Effector CD8-positive, alpha-beta T cell (primary cell): ENCODE measurements at places on chromosomes 4 and X.

GRCh38 chr4:109798866-109799265, 2.9 kb downstream of the CFI start:
- DNase-seq = no peak

DNA sequence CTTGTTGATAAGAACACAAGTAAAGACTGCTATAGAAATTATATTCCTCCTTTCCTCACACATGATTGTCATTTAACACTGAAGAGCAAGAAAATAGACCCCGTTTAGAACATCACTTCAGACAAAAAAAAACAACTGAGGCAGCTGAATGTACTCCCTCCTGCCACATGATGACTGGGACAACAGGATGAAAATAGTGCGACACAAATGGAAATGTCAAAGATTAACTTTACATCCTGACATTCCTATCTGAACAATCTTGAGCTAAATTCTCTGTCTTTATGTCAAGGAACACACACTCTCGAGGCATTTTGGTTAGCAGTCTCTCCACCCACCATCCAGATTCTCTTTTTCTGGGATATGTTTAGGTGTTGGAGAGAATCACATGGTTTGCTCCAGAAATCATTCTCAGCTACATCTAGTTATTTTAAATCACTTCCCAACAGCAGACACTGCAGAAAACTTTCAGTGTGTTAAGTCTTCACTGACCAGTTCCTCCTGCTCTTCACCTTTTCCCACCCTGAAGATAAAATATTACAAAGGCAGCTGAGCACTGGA, 16.3 kb upstream of the KCNIP4 start:
- DNase-seq = no peak

GRCh38 chr4:36043901-36044300, 200.4 kb downstream of the ARAP2 start:
- no peak for DNase-seq

DNA sequence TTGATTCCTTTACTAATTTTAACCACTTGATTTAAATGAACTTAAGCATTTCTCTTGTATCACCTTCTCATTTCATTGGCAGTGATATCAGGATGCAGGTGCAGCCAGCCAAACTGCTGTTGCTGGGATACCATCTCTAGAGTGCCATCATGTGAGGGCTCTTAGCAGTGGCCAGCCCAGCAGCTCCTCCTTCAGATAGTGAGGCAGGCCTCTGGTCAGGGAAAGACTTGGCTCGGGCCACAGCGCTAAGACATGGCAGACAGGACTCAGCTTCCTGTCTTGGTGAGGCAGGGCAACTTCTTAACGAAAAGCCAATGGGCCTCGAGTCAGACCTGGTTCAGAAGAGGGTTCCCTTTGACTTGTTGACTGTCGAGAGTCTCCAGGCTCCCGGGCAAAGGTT, 50.0 kb downstream of the NOP14 start:
- DNase-seq = no peak

DNA sequence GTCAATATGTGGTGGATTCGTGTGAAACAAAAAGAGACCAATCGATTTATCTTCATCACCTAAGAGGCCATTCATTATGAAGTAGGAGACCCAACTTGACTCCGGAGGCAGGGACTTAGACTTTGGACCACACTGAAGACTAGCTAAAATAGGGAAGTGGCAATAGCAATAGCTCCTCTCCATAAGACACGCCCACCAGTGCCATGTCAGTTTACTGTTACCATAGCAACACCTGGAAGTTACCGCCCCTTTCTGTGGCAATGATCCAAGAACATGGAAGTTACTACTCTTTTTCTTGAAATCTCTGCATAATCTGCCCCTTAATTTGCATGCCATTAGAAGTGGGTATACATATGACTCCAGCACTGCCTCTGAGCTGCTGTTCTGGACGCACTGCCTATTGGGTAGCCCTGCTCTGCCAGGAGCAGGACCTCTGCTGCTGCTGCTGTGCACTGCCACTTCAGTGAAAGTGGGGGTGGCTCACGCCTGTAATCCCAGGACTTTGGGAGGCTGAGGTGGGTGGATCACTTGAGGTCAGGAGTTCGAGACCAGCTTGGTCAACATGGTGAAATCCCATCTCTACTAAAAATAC, 163.2 kb downstream of the PRKX start:
- DNase-seq = no peak

DNA sequence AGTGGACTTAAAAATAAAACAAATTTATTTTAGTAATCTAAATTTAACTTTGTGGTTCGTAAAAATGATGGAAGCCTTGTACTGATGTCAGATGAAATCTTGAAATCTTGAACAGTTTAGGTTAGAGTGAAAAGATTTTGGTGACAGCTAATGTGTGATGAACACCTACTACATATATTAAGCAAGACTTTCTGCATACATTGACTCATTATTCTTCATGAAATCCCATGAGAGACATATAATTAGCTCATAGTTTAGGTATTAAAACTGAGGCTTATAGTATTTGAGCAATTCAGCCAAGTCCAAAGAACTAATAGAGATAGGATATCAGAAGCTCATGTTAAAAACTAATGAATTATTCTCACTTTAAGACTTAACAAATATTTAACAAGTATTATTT, 66.9 kb upstream of the PCDH7 start:
- DNase-seq = no peak

- no peak for DNase-seq
Observed at GRCh38 chrX:1163231-1163630, 49.2 kb downstream of the CRLF2 start.

GRCh38 chr4:796206-796605, 29.7 kb downstream of the CPLX1 start:
- no peak for DNase-seq

- DNase-seq = no peak
Observed at GRCh38 chrX:17923546-17923945, 62.4 kb upstream of the RAI2 start.

- no peak for DNase-seq
Observed at GRCh38 chr4:135123632-135124031, 922.0 kb upstream of the PABPC4L start.

GRCh38 chr4:78056265-78057129, 626 bp upstream of the FRAS1 start:
- DNase-seq = no peak

DNA sequence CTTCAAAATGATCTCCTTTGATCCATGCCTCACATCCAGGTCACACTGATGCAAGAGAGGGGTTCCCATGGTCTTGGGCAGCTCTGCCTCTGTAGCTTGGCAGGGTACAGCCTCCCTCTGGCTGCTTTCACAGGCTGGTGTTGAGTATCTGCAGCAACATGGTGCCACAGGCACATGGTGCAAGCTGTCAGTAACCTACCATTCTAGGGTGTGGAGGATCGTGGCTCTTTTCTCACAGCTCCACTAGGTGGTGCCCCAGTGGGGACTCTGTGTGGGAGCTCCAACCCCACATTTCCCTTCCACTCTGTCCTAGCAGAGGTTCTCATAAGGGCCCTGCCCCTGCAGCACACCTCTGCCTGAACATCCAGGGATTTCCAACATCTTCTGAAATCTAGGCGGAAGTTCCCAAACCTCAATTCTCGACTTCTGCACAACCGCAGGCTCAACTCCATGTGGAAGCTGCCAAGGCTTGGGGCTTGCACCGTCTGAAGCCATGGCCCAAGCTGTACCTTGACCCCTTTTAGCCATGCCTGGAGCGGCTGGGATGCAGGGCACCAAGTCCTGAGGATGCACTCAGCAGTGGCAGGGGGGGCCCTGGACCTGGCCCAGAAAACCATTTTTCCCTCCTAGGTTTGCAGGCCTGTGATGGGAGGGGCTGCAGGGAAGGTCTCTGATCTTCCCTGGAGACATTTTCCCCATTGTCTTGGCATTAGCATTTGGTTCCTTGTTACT, 137.8 kb upstream of the NUDT6 start:
- DNase-seq = no peak

- DNase-seq = no peak
Observed at GRCh38 chr4:57905965-57906364, 795.8 kb upstream of the IGFBP7 start.

GRCh38 chr4:67446811-67447210, 98.5 kb downstream of the CENPC start:
- no peak for DNase-seq

DNA sequence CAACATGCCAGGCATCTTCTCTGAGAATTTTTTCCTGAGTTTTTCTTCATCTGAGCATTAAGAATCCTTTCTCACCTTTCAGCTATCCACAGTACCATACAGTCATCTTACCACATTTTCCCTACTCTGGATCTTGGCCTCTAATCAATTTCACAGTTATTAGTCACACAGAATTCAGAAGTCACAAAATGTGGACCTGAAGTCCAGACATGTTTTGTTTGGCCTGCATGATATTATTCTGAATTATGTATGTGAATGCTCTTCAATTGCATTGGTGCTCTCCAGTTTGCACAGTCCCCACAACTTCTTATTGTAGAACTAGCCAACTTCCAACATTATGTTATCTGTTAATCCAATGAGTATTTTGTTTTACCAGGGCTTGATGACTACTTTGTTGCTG, 102.3 kb upstream of the GRIA3 start:
- no peak for DNase-seq

DNA sequence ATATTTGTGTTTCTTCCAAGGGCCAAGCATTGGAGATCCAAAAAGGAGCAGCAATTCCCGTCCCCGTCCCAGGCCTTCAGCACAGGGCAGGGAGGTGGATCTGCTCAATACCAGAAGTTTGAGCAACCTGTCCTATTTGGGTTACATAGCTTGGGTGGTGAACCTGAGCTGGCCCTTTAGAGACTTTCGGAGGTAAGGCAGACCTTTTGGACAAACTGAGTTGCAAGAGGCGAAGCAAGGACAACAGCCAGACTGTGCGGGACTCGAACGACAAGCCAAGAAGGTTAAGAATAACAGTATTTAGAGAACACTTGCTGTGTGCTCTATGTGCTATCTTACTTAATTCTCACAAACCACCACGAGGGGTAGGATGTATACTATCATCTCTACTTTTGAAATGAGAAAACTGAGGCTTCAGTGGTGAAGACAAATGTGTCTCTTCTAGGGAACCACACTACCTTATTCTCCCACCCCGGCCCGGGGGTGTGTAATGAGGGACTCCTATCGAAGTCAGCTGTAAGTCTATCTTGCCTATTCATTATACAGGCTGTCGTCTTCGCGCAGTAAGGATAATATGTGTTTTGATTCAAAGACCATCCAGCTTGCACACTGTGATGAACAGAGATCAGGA, 1.3 kb downstream of the NOP14 start:
- DNase-seq = no peak

DNA sequence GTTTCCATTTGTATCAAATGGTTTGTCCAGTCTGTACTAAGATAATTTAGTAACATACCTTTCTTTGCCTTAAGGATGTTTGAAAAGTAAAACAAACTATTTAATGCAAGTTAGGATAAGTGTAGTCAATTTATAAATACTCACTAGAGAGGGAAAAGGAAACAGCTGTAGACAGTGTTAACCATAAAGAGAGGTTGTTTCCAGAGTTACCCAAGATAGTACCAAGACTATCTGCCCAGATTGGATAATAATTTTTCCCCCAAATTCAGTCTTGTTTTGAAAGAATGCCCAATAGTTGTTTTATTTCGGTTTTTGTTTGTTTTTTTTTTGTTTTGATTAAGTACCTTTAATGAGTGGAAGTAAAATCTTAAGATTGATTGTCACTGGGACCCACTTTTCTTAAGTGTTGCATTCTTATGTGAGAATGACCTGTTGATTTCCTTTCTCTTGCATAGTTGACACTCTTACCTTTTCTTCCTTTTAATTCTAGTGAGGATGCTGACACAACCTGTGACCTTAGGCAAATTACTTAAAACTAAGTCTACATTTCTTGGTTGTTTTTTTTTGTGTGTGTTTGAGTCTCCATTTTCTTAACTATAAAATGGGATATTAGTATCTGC, 12.8 kb downstream of the AFF1 start:
- no peak for DNase-seq

DNA sequence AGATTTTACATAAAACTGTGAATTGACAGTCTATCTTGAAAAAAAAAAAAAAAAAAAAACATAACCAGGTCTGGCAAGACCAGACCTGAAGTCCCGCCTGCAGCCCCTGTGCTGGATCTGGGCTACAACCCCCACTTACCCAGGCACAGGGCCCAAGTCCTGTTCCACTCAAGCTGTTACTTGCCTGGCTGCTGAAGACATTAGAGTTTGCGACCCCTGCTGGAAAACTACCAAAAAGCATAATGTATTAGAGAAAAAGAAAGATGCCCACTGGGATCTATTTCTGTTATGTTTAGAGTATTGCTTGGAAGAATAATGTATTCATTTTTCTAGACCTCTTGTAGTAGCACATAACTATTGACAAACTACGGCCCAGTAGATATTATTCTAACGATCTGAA, 4.7 kb downstream of the HS3ST1 start:
- DNase-seq = no peak

GRCh38 chr4:169040559-169041261, 30.7 kb upstream of the CBR4 start:
- DNase-seq = no peak

GRCh38 chr4:149168645-149169044, 647.0 kb downstream of the IQCM start:
- DNase-seq = no peak

DNA sequence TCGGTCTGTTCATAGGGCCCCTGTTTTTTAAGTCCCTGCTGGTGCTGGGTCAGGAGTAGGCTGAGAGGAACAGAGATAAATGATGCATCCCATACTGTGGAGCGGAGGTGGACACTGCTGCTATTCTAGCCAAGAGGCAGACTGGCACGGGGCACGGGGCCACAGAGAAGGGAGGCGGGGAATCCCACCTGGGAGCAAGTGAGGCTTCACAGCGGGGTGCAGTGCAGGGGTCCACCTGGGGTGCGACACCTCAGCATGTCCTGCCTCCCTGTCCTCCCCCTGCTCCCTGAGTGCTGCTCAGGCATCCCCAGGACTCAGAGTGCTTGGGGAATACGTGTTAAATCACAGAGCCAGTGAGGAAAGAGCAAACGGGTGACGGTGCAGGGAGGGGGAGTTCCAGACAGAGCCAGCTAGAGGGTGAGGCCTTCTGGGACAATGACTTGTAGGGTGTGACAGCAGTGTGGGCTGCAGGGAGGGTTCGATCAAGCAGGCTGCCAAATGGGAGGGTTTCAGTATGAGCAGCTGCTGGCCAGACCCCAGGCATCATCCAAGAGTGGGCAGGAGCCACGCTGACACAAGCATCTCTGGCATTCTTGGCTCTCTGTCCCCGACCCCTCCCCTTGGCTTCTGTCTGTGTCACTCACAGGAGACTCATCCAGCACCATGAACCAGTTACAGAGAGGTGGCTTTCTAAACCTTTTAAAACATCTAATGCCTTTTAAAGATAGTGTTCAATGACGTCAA, 13.7 kb upstream of the HTRA3 start:
- DNase-seq = no peak

- DNase-seq = no peak
Observed at GRCh38 chrX:55907968-55908607, 190.5 kb downstream of the RRAGB start.
